ENCODE measurements at places on chromosomes 3 and 15.

- DNase-seq, result no peak
Observed at GRCh38 chr3:116216761-116217160, 228.5 kb downstream of the LSAMP start.

DNA sequence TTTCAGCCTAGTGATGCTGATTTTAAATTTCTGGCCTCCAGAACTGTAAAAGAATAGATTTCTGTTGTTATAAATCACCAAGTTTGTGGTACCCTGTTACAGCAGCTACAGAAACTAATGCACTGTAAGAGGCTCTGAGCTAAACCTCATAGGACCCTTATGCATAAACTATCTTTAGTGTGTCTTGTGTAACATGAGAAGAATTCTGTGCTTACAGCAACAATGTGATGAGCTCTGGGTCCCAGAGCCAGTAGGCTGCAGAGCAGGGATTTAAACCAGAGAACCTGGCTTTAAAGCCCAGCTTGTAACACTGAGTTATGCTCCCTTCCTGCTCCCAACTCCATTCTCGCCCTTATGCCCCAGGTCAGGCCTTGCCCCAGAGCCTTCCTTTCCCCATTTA, 113.1 kb downstream of the THSD4 start:
- no peak for DNase-seq

DNA sequence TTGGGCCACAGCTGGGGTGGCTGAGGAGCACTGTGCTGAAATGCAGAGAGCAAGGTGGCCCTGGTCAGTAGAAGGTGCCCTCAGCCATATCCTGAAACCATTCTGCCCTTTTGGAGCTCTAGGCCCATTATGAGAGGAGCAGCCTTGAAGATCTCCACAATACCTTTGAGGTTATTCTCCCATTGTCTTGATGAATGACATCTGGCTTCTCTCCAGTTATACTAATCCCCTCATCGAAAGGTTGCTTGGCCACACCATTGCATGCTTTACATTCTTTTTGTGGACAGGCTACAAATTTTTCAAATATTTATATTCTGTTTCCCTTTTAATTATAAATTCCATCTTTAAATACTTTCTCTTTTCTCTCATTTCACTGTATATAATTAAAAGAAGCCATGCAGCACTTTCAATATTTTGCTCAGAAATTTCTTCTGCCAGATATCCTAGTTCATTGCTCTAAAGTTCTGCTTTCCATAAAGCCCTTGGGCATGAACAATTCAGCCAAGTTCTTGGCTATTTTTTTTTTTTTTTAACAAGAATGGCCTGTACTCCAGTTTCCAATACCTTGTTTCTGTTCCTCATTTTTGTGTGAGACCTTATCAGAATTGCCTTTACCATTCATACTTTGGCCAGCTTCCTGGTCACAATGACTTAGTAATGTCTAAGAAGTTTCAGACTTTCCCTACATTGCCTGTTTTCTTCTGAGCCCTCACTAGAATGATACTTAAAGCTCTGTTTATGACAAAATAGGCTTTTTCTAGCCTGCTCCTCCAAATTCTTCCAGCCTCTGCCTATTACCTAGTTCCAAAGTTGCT, 138.9 kb upstream of the SGO1 start:
- no peak for DNase-seq

GRCh38 chr15:28901987-28902745, 16.4 kb downstream of the APBA2 start:
- DNase-seq, result no peak

DNA sequence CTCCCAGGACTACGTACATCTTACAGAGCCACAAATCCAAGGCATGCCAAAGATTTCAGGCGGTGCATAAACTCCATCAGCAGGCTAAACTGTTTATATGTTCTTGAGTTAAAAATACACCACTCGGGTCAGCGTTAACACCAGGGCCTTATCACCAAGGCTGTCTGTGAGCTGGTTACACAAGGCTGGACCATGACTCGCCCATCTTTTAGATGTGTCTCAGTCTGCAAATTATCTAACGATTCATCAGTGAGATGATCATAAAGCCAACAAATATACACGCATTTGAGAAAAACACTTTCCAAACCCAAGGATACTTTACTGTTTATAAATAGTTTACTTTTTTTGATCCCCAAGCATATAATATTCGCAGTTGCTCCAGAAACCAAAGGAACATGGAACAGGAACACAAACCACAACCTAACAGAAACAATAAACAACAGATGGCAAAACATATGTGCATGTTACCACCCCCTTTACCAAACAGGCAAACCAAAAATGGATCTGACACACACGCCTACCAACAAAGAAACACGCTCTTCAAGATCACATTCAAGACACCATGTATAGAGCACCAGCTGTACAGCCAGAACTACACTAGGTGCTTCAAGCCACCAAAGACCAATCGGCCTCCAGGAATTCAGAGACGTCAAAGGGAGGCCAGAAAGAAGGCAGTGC, 15.4 kb downstream of the LRIG1 start:
- DNase-seq, result no peak

GRCh38 chr15:27050163-27050562, 79.2 kb downstream of the GABRG3 start:
- no peak for DNase-seq

DNA sequence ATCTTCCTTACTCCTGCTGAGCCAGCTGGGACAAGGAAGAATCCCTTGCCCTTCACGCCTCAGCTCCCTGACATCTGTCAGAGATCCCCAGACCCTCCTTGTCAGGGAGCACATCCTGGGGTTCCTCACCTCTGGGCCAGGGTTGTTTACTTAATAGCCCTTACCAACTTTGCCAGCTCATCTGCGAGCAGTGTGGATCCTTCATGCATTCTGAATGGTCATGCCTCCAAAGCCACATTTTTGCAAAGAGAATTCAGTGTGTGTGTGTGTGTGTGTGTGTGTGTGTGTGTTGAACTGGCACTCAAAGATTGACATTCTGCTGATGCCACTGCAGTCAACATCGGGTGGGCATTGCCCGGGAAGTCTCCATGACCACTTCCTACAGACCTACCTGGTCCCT, 112.6 kb downstream of the SLC49A4 start:
- no peak for DNase-seq

- no peak for DNase-seq
Observed at GRCh38 chr3:47197287-47197686, 33.4 kb upstream of the SETD2 start.

DNA sequence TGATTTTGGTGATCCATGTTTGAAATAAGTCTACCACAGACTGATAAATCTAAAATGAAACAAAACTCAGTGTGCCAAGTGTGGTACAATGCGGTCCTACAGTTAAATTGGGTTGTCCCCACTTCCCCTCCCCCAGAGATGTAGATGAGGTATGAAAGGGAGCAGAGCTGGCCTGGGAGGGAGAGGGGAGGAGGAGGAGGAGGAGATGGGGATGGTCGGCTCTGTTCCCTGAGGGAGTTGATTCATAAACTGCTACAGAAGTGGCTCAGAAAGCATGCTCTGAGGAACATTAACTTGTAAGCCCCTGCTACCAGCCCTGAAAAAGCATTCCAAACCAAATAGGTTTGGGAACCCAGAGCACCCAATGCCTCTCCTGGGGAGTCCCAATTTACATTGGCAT, 28.0 kb upstream of the CHRNB4 start:
- no peak for DNase-seq

DNA sequence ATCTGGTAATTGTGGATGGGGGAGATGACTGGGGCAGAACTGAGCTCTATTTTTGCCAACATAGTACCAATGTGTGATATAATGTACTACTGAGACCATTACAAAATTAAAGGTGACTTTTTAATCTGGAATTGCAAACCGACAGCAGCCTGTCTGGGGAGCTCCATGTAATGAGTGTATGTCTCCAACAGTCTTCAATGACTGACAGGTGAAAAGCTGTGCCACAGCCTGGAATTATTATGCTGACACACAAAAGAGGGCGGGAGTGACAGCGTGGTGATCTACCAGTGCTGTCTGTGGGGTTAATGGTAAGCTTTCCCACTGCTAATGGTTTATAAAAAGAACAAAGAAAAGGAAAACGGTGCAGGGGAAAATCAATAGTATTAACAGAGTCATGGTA, 143.4 kb downstream of the CLSTN2 start:
- DNase-seq, result no peak

DNA sequence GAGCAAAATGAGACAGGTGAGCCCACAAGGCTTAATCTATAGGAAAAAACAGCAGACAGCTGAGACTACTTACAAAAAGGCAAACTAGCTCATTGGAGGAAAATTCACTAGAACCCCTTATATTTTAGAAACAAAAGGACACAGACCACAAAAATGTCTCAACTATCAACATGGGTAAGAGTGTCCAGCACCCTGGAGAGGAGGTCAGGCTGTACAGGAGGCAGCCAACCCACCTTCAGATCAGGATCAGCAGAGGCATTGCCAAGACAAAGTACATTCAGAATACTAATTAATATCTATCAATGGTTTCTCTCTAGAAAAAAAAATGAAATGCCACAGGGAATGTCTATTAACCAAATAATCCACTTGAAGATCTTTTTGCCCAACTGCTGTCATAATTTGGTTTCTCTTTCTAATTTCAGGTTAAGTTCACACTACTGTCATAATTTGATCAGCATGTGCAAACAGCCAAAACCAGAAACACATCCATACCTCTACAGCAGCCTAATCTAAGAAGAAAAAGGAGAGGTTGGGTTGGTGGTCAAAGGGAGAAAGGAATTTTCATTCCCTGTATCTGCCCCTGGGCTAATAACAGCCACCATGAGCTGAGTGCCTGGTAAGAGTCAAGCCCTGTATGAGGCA, 26.0 kb upstream of the THBS1 start:
- DNase-seq, result no peak

GRCh38 chr15:100043692-100044091, 298.1 kb downstream of the ADAMTS17 start:
- no peak for DNase-seq

- DNase-seq, result no peak
Observed at GRCh38 chr3:43728476-43728875, 37.7 kb downstream of the ABHD5 start.

DNA sequence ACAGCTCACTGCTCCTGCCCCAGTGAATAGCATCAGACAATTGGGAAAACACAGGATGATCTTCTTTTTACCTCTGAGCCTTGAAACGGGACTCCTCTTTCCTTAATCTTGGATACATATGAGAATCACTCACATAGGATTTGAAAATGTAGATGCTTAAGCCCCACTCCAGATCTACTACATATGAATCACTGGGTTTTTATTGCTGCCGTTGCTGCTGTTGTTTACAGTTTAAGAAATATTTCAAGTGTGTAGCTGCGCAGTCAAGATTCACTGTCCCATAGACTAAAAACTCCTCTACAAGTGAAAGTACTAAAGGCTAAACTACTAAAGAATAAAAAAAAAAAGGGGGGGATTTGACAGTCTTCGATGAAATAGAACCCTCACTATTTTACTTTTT, 765.9 kb downstream of the NTRK3 start:
- no peak for DNase-seq

DNA sequence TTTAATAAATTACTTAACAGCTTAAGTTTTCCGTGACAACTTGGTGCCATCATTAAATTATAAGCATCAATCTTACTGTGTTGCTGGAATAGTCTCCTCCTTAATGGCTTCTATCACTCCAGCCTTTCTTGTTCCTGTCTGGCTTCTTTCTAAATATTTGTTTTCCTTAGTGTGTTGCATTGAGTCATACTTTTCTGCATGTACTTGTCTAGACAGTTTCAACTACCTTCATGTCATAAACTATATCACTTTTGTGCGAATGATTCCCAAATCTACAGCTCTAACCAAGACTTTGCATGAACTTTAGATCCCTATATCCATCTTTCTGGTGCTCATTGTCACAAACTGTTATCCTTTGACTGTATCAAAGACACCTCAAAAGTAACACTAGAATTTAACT, 78.4 kb downstream of the AKAP13 start:
- DNase-seq, result no peak

All from D721Med (cell line).